Amygdala (tissue), 56 donors: ENCODE measurements at places on chromosomes 4 and X.

- DNase-seq = no peak
These were observed 461.5 kb downstream of the FSTL5 start for GRCh38 chr4:161702287-161702686.

- no peak for DNase-seq
These were observed 328.5 kb downstream of the EVC2 start for GRCh38 chr4:5379895-5380294.

GRCh38 chrX:69082753-69083150 lies 82.5 kb downstream of the PJA1 start:
- DNase-seq = no peak

DNA sequence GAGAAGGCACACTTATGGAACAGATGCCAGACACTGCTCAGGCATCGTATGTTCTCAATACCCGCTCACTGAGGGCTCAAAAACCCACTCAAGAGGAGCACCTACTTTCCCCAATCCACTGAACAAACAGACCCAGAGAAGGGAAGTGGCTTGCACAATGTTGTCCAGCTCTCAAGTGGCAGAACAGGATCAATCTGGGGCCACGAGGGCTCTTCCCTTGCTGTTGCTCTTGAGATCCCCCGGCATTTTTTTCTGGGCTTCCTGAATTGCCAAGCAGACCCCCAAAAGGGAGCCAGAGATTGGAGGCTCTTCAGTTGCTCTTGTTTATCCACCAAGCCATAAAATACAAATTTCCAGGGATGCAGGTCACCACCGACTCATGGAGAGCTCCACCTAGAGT lies 35.7 kb downstream of the IDS start:
- no peak for DNase-seq

DNA sequence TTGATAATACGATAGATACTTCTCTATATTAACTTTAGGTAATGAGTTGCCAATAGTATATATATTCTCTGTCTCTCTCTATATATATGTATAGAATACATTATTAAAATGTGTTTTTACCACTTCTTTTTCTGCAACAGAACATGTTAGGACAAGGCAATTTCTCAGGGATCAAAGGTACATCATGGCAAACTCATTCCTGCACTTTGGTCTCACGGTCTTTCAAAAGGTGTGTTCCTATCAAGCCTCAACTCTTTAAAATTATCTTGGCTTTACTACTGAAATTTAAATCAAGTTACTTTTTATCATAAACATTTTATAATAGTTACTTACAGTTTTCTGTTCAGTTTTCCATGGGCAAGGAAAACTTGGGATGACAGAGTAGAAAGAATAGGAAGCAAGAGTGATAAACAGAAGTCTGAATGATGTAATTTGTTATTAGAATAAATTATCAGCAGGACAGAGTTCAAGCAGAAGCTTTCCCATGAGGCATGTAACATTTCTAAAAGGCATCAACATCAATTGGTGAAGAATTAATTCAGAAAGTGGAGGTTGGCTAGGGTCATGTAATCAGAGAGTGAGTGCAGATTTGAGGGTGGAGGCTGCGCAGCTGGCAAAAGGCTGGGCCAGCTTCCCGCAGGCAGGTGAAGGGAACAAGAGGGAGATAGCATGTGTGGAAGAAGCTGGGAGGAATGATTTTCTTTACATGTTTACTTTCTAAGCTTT lies 59.7 kb upstream of the LRAT start:
- no peak for DNase-seq

DNA sequence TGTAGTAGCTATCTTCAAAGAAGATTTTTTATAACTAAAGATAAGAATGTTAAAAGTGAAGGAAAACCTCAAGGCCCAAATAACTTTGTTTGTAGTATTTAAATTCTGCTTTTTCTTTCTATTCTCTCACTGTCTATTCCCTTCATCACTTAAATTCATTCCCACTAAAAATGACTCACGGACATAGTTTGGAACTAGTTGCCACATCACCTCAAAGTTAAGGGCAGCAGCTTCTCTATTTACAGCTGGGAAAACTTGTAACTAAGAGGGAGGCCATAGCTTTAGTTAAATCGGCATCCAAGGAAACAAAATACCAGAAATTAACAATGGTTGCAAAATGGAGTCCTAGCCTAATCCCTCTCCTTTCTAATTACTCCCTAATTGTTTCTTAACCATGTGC lies 325.4 kb upstream of the MAGEB2 start:
- DNase-seq = no peak

DNA sequence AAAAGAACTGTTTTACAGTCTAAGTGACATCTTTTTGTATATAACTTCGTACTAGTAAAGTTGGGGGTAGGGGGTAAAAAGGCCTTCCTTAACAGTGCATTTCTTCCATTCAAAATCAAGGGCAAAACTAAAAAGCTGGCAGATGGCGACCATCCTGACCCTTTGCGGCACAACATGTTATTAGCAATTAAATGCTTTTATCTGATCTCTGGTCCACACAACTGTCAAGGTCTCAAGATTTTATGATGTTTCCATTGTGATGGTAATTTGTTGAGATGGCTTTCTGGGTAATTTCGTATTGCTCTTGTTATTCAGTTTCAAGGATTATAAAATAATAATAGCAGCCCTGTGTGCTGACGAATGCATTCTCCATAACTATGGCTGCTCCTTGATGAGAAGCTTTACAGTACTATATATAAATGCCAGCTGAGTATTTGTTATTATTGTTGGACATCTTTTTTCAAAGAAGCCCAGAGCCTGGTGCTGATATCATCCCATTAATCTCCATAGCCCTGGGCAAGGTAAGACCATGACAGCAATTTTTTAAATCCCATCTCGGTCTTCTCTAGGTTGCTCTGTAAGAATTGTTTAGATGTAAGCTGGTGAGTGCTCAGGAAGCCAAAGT lies 89.5 kb downstream of the CBR4 start:
- no peak for DNase-seq

DNA sequence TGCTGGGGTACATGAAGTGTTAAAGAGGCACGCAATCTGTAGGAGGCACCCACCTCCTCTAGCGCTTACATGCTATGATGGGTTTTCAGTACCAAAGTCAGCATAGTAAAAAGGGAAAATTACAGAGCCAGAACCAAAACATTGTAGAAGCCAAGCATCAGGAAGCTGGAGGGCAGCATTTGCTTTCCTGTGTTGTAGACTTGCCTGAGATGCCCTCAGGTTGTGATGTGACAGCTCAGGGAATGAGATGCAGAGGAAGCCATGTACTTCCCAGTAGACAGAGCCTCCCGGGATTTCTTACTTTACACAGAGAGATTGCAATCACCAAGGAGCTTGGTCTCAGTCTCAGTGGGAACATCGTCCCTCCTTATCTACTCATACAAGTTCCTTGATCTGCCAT lies 161.5 kb downstream of the ARAP2 start:
- no peak for DNase-seq

GRCh38 chr4:172011196-172011595 lies 198.0 kb downstream of the GALNTL6 start:
- DNase-seq = no peak

- no peak for DNase-seq
These were observed 7.1 kb downstream of the NKX3-2 start for GRCh38 chr4:13537011-13537831.

DNA sequence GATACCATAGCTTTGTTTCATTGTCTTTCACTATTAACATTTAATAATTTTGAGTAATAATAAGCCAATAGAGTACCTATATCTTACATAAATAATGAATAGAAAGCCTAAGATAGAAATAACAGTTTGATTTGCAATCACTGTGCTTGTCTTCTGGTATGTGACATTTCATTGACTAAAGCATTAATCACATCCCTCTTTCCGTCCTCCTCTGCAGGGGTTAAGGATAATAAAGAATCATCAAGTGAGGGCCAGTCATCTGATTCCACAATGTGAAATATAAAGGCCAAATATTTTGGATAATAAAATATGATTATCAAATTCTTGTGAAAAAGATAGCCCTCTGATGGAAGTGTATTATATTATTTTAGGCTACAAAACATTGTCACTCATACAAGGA lies 2073.4 kb downstream of the ARAP2 start:
- no peak for DNase-seq

- DNase-seq = no peak
These were observed 32.2 kb upstream of the ALG13 start for GRCh38 chrX:111648802-111649201.

DNA sequence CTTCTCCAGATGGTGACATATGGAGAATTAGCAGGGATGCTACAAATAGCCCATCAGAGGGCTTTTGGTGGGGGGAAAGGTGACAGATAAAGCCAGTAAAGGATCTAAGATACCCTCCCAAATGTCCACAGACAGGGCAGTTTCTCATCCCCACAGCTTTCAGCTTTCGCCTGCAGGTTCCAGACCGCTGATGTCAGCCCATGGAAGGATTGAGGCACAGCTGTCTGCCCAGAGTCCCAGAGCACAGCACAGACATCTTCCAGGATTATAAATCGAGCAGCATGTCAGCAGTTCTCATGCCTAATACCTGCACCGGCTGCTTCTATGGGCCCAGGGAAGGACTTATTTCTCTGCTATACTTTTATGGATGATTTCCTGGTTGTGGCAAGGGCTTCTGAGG lies 96.7 kb upstream of the MXRA5 start:
- no peak for DNase-seq

DNA sequence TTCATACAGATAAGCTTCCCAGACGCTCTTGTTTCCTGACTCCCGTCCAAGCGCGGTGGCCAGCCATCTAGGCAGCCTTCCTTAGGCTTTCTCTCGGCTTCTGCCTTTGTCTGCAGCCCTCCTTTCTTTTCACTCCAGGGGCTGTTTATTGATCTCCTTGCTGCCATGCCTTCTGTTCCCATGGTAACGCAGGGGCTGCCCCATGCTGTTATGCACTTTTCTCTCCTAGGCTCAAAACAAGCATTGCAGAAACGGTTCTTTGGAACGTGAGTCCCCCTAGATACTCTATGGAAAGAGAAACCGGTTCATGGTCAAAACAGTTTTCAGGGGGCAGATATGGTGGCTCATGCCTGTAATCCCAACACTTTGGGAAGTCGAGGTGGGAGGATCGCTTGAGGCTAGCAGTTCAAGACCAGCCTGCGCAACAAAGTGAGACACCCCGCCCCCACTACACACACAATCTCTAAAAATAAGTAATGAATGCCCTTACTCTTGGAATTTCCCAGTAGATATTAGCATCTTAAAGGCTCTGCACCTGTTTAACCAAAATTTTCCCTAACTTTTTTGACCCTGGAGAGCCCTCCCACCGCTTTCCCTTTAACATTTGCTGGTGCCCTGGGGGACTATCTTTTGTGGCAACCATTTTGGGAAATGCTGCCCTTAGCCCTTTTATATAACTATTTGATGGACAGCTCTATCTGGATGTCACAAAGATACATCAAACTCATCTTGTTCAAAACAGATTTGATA lies 53.9 kb upstream of the ZNF157 start:
- DNase-seq = no peak

DNA sequence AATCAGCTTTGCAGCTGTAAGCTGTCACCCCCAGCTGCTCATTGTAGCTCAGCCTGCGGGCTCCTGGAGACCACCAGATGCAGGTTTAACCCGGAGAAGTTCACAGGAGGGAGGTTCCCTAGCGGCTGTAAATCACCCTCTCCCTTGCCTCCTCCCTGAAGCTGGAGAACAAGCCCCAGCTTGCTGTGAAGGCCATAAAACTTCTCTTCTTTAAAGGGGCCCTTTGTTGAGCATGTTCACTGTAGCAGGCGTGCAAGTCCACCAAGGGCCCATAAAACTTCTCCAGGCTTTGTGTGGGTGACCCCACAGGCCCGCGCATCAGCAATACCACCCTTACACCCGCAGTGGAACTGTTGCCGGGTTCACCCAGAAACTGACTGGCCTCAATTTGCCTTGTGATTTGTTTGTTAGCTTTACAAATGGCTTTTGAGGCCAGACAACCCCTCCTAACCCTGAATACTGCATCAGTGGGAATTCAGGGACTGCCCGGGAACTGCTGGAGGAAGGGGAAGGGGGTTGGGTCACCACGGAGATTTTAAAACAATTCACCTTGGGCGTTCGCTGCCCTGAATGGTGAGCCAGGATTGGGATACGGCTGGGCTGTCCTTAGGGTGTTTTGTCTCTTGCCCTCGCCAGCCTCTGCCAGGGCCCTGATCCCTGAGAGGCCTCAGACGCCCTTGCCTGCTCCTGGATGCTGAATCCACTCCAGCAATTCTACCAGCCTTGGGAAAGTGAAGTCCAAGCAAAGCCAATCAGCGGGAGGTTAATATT lies 49.5 kb upstream of the ATP6AP2 start:
- DNase-seq = no peak

DNA sequence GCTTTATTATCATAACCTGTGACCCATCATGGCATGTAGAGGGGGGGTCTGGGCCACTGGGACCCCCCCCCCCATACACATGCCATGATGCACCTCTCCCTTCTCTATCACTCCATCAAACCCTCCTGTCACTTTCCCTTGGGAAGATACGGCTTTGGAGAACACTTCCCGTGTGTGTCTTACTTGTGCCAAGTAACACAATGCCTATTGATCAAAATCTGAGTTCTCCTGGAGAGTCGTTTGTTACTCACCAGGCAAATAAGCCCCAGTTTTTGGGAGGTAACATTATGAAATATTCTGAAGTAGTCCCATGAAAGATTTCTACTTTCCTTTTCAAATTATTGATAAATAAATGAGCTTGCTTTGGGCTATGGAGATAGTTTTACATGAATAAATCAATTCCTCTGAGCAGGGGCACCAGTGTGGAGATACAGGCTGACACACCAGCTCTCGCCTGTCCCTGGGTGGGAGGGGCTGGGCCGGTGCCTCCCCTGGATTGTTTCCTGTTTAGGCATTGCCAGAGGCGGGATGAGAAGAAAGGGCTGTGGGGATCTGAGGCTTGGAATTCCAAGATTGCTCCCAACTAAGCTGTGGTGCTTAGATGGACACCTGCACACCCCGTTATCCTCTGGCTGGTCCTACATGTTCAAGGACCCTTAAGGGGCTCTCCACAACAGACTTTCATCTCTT lies 63.2 kb upstream of the WWC2 start:
- no peak for DNase-seq

DNA sequence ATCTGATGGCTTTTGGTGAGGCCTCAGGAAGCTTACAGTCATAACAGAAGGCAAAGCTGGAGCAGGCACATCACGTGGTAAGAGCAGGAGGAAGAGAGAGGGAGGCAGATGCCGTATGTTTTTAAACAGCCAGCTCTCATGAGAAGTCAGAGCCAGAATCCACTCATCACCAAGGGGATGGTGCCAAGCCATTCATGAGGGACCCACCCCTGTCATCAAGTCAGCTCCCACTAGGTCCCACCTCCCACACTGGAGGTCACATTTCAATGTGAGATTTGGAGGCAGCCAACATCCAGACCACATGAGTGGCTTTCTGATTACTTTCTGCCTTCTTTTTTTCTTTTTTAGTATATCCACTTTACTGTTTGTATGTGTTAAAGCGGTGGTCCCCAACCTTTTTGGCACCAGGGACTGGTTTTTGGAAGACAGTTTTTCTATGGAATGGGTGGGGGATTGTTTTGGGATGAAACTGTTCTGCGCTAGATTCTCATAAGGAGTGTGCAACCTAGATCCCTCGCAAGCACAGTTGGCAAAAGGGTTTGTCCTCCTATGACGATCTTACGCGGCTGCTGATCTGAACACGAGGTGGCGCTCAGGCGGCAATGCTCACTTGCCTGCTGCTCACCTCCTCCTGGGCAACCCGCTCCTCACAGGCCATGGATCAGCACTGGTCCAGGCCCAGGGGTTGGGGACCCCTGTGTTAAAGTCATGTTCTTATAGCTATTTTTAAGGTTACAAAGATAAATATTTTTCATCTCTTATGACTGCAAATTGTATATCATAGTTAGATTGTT lies 61.7 kb downstream of the SLIT2 start:
- no peak for DNase-seq
